Colonic mucosa (tissue), 4 donors: ENCODE measurements at places on chromosomes 3 and 15. TPM values are rescaled to one million over a fixed set of nuclear protein-coding genes. Genes with fewer than 3 reads are reported as not detected.

BCHE gene
- total RNA-seq: 5.4 TPM

LRRC57 gene
- 31.0 TPM for total RNA-seq

HRG gene
- not detected for total RNA-seq

PPM1L gene
- total RNA-seq: 15.0 TPM
